Stimulated activated CD8-positive, alpha-beta memory T cell treated with anti-CD3 and anti-CD28 coated beads, Interleukin-2, amount 100 ng/mL, for 1 hour (primary cell): ENCODE measurements at places on chromosomes 12 and 14.

GRCh38 chr14:20110438-20110837, at the start of gene OR4K17:
Gene OR4K17 (plus strand): TSS chr14:20110739. CDS start chr14:20117500, 6,761 bp downstream.
- no peak for DNase-seq

GRCh38 chr14:47674543-47675465, 601 bp downstream of the MDGA2 start:
- DNase-seq: no peak

GRCh38 chr14:34604995-34605394, 25.0 kb downstream of the SNX6 start:
- DNase-seq: no peak

GRCh38 chr14:101353422-101353821, 207.9 kb upstream of the DIO3 start:
- no peak for DNase-seq

DNA sequence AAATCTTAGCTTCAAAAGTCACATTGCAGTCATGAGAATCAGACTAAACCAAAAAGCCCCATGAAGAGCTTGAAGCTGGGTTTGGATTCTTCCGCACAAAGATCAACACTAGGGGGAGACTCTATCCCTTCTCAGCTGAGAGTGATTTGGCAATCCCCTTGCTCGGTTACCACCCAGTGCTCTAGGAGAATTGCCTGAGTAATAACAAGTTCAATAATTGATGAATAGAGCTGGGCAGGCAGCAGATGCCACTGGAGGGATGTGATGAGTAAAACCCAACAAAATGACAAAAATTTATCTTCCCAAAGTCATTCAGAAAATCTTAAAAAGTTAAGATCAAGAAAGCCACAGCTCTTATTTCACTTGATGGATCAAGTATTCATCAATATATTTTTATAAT, 185.6 kb upstream of the ARID2 start:
- DNase-seq: peak; percentile 4

GRCh38 chr14:92794547-92794941, 439 bp downstream of the GOLGA5 start:
- DNase-seq: no peak

GRCh38 chr12:124114316-124114715, 141.3 kb downstream of the ZNF664 start:
- DNase-seq: no peak

GRCh38 chr12:10031771-10032175, 1.3 kb downstream of the CLEC9A start:
- no peak for DNase-seq

- no peak for DNase-seq
These were observed 204.0 kb downstream of the AACS start for GRCh38 chr12:125269276-125269675.
